Forelimb muscle (tissue), 1 donor: ENCODE measurements at places on chromosomes 12 and 14.

- DNase-seq: no peak
Measured at GRCh38 chr14:102095871-102096568, 9.2 kb upstream of the HSP90AA1 start.

GRCh38 chr12:72011374-72011773 lies 72.7 kb downstream of the TPH2 start:
- DNase-seq: no peak

DNA sequence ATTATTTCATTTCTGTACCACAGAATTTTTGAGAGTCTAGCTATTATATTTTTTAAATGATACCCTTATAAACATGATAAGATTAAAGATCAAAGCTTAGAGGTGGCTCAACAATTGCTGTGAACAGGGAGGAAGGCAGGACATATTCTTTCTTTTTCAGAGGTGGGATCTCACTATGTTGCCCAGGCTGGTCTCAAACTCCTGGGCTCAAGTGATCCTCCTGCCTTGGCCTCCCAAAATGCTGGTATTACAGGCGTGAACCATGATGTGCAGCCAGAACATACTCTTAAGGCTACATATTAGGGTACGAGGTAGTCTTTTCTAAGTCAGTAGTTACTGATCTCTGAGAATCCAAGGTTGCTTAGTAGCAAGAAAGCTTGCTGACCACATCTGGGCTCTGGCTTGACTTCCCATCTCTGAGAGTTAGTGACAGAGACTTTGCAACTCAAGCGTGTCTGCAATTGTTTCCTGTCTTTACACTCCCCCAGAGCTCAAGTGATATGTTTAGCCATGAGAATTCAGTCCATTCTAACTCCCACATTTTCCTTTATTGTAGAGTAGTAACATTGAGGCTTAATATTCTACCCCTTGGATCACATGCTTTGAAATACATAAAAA lies 8.6 kb downstream of the RAB5B start:
- DNase-seq: no peak

- no peak for DNase-seq
Measured at GRCh38 chr12:24212496-24212895, 263.0 kb upstream of the SOX5 start.

DNA sequence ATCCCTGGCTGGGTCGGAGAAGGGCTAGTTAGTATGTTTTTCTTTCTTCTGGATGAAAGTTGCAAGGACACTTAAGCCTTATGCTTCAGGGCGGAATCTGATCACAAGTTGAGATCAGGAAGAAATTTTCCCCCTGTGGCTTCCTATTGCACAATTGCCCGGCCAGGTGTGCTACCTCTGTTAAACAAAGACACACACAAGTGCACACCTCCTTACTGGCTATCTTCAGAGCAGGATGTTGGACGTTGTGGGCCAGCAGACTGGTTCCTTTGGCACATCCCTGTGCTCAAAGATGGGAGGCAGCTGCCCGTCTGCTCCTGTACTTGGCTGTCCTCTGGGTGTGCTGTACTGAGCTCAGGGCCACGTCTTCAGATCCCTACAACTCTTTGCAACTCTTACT lies 19.1 kb downstream of the ETV6 start:
- DNase-seq: no peak

- DNase-seq: no peak
Measured at GRCh38 chr14:56339855-56340701, 221.9 kb downstream of the PELI2 start.

- peak; percentile 41 for DNase-seq
Measured at GRCh38 chr12:20097626-20098025, 270.7 kb upstream of the PDE3A start.
